ENCODE measurements at places on chromosomes 4 and X. TPM values are rescaled to one million over a fixed set of nuclear protein-coding genes. Genes with fewer than 3 reads are reported as not detected.

DNA sequence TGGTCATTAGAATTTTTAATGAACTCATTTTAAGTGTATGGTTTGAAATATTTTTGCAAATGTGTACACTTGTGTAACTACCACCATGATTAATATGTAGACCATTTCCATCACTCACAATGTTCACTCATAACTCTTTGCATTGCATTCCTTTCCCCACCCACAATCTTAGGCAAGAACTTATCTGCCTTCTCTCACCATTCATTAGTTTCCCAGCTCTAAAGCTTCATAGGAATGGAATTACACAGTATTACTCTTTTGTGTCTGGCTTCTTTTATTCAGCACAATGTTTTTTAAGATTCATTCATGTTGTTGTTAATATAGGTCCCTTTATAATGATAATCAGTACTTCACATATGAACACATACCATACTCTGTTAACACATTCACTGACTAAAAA lies 106.1 kb downstream of the ARAP2 start:
- DNase-seq = no peak

GRCh38 chr4:154435895-154436294 lies 55.7 kb downstream of the DCHS2 start:
- no peak for DNase-seq

Gene CSN1S1
- not detected for total RNA-seq

Gene ADH1B
- total RNA-seq = 3,048 TPM

- DNase-seq = no peak
Measured at GRCh38 chrX:42093756-42094155, 170.4 kb upstream of the CASK start.

DNA sequence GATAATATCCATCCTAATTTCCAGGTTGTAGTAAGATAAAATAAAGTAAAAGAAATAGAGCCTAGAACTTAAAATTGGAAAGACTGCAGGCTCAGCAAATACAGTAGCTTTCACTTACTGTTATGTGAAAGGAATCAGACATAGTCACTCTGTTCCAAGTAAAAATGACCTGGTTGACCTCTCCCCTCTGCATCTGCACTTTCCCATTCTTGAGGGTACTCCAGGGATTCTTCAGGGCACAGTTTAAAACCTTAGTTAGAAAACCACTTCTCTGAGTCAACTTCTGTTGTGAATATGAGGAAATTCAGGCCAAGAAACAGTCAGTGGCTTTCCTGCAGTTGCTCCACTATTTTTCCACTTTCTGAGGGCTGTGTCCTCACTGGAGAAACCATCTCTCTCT lies 42.9 kb downstream of the FRAS1 start:
- DNase-seq = no peak

DNA sequence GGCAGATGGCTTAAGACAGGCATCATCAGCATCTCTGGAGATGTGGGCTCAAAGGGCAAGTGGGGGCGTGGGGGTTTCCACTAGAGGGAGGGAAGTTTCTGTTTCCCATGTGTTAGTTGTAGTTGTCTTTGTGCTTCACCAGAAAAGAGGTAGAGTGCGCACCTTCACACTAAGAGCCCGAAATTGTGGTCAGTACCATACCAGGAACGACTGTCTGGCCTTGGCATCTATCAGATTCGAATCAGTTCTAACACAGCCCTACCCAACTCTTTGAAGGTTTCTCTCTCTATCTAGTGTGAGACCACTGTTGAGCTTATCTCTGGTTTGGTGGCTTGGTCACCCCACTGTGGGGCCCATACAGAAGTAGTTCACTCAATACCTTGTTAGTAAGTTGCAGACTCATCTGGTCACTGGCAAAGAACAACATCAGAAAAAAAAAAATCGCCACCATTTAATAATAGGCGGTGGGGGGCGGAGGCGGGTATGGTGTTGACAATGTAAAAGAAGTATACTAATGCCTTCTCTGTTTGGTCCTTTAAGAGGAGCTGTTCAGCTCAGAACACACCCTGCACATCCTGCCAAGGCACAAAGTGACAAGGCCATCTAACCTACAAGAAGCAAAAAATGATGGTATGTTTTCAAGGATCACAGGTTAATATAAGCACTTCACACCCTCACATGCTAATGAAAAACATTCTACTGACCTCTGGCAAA lies 71.1 kb downstream of the NYX start:
- no peak for DNase-seq

DNA sequence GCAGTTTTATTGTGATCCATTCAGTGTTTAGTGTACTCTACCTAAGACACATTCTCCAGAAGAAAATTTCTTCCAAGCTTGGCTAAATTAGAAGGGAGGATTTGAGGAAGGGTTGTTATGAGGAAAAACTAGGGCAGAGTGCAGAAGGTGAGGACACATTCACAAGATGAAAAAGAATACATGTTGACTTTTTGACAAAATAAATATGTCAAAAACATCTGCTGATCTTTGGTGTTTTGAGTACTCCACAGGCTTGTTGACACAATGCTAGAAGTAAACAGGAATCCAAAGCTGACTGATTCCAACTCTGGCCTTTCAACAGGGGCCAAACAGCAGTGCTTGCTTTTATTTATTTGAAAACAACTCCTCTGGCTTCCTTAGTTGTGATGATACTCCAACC lies 125.8 kb upstream of the SLC7A11 start:
- no peak for DNase-seq

Gene BMX
- total RNA-seq = 0.56 TPM

DNA sequence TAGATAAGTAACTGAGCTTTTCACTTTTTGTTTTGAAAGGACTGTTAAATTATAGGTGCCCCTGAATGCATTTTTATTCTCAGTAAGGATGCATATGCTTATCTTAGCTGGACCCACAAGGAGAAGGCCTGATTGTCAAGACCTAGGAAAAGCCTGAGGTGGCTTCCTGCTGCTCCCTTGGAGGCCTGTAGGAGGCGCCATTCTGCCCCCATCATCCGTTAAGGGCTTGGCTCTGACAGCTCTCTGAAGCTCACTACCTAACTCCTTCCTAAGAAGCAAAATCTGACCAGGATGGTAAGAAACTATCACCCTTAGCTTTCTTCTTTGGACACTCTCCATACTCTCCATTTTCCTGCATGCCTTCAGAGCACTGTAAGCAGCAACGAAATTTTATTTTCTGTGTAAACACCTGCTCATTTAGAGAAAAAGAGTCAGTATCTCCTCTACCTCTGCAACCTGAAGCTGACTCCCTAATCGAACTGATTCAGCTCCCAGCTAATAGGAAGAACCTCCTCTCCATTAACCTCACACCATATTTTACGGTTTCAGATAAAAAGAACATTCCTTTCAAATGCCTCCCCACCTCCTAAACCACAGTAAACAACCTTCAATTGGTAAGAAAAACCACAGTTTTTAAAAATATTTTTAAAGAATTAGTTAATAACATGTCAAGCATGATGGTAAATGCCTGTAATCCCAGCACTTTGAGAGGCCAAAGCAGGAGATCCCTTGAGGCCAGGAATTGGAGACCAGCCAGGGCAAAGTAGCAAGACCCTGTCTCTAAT lies 73.4 kb upstream of the EDNRA start:
- no peak for DNase-seq

DNA sequence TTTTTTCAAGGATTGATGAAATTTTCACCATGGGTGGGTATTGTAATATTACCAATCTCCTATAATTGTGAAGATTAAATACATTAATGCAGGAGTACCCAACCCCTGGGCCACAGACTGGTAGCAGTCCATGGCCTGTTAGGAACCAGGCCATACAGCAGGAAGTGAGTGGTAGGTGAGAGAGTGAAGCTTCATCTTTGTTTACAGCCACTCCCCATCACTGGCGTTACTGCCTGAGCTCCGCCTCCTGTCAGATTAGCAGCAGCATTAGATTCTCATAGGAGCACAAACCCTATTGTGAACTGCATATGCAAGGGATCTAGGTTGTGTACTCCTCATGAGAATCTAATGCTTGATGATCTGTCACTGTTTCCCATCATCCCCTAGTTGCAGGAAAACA lies 15.1 kb downstream of the RAPGEF2 start:
- no peak for DNase-seq

DNA sequence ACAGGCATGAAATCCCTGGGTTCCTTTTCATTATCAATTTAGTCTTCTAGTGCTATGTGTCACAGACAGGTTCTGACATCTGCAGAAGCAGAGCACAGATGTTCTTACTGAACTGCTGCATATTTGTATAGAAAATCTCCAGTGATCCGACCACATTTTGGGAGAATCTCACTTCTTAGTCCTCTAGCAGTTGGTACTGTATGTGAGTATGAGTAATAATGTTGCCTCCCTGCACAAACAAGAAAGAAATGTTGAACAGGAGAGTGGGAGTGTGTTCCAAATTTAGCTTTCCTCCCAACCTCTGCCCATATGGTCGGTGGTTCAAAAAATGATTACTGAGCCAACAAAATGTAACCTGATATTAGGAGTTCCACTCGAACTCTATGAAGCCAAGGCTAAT lies 165.3 kb upstream of the GPC4 start:
- no peak for DNase-seq

- no peak for DNase-seq
Measured at GRCh38 chrX:6683353-6683752, 148.4 kb upstream of the VCX3A start.

DNA sequence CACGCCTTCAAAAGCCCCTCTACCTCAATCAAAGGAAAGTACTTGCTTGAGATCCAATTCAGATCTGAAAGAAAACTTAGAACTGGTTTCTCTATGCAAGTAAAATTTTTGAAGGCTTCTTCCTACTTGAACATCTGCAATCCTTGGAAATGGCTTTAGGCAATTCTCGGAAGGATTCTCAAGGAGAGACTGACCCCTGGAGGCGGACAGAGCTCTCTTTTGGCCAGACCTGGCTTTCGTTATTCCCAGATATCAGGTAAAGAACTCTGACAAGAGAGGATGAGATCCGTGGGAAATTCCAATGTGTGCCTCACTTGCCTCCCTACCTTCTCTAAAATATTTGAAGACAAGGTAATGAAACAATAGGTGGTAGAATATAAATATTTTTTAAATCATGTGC lies 670.3 kb upstream of the FAM241A start:
- DNase-seq = no peak

DNA sequence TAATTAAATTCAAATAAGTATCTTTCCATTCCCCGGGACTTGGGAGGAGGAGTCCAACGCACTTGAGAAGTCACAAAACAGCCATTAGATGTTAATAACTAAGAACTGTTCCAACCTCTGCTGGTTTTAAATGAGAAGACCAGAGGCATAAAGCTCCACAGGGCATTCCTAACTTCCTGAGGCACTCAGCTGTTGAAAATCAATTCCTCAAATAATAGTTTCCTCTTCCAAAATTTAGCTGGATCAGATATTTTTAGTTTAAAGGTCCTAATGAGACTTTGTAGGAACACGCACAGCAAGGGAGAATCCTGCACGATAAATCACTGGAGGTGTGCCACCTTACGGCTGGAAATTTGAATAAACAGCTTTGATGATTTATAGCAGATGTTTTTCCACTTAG lies 504.3 kb upstream of the ZFP42 start:
- no peak for DNase-seq

Gene SSX4
- total RNA-seq = not detected

GRCh38 chrX:47169273-47169672 lies 24.3 kb downstream of the RBM10 start:
- DNase-seq = no peak

- DNase-seq = no peak
Measured at GRCh38 chrX:130285069-130285620, 16.4 kb upstream of the ZNF280C start.

GRCh38 chr4:165351359-165352130 lies 24.1 kb downstream of the MSMO1 start:
- DNase-seq = no peak

DNA sequence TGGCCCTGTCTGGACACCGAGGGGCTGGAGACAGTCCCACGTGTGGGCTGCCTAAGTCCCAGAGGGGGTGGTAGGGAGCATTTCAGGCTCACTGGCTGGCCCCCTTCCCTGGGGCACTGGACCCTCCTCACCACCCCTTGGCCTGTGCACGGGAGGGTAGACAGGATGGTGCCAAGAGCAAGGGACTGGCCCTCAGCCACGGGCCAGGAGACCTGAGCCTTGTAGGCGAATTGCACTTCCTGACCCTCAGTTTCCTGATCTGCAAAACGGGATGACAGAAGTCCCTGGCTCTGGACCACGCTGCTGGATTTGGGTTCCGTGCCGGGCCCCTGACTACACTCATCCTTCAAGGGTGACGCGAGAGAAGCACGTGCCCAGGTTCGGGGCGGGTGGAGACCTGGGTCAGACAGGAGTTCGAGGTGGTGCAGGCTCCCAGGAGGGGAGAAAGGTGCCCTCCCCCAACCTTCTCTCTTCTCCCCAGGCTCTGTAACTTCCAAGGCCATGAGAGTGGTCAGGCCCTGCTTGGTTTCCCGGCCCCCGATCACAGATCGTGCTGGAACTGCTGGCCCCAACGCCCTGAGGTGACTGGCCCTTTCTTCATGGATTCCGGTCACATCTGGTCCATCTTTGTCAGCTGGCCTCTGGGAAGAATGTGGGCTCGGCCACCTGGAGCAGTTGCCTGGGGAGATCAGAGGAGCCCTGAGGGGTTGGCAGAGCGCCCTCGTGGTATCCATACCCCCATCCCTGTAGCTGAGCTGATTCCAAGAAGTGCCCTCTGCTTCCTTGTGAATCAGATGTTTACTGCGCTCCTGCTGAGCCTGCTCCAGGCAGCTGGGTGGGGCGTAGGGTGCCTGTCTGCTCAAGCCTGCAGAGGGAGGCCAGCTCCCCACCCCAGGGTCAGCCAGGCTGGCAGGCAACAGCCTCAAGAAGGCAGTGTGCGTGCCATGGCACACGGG lies 3.3 kb downstream of the SH3BP2 start:
- DNase-seq = peak; percentile 55

GRCh38 chrX:98731821-98732220 lies 1678.3 kb downstream of the PCDH19 start:
- no peak for DNase-seq

- no peak for DNase-seq
Measured at GRCh38 chr4:99209671-99210070, 9.4 kb downstream of the ADH6 start.

DNA sequence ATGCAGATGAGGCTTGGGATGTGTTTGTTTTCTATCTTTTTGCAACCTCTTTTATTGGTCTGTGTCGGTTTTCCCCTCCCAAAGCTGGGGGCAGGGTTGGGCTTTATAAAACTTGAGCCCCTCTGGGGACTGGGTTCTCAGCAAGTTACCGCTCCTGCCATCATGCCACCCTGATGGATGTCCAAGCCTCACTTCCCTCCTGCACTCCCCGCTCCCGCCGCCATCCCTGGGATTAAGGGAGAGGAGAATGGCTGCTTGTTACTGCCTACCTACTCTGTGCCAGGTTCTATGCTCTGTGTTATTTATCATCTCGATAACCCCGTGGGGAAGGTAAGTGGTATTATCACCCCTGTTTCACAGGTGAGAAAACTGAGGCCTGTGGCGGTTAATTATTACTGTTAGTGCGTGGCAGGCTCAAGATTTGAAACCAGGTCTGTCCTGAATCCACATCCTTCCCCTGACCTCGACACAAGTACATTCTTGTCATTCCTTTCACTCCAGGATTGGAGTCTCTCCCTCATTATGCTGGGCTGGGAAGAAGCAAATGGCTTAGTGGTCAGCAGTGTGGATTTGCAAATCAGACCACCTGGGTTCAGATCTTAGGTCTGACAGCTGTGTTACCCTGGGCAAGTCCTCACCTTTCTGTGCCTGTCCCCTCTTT lies 4.5 kb downstream of the UBA1 start:
- no peak for DNase-seq

- no peak for DNase-seq
Measured at GRCh38 chr4:155672342-155672741, 5.7 kb downstream of the GUCY1A1 start.

GRCh38 chr4:180057891-180058671 lies 2185.1 kb upstream of the TENM3 start:
- peak; percentile 57 for DNase-seq

Gene MAP3K15
- total RNA-seq = not detected

Measured in right lobe of liver (tissue), 6 donors.